ENCODE measurements at places on chromosomes 7 and 10. TPM values are rescaled to one million over a fixed set of nuclear protein-coding genes. Genes with fewer than 3 reads are reported as not detected.
A peak's percentile ranks its signal among the peaks of the same experiment; 100 is the strongest.

- H3K4me3 ChIP-seq = no peak overlapping the region
- no peaks in the 10 kb centered on the region for H3K4me1 ChIP-seq
- H3K27ac ChIP-seq = no peak overlapping the region
- no peak for DNase-seq
- no peaks in the 10 kb centered on the region for H3K27me3 ChIP-seq
Measured at GRCh38 chr7:66946545-66946944, 25.5 kb downstream of the TMEM248 start.

DNA sequence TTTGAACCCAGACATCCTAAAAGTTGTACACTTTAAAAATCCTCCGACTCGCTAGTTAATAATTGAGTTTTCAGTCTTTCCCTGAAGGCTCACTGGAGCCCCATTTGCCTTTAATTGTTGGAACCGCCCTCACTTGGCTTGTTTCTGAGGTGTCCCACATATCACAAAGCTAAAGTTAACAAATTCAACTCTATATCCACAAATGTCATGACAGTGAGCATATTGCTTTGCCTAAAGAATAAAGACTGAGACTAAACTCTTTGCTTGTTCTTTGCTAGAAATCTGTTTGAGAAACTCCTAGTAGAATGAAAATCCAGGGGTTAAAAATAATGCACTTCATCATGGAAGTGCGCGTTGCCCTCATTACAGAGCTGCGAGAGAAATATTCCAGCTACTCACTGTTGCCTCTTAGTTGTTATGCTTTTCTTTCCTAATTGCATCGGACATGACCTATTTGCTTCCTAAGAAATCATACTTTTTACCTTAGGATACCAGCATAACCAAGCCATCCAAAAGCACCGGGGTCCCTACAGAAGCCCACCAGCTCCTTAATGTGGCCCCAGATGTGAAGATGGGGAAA, 752 bp downstream of the THSD7A start:
- H3K4me3 ChIP-seq = peak overlapping the region; percentile 40
- H3K4me1 ChIP-seq = no peaks in the 10 kb centered on the region
- H3K36me3 ChIP-seq = no peaks in the 10 kb centered on the region
- peak; percentile 62 for DNase-seq
- H3K27me3 ChIP-seq = peaks cover 28% of the 10 kb centered on the region
- no peak overlapping the region for H3K27ac ChIP-seq

GRCh38 chr7:134963036-134963435, 23.3 kb upstream of the AGBL3 start:
- no peaks in the 10 kb centered on the region for H3K27me3 ChIP-seq
- no peak overlapping the region for H3K27ac ChIP-seq

DNA sequence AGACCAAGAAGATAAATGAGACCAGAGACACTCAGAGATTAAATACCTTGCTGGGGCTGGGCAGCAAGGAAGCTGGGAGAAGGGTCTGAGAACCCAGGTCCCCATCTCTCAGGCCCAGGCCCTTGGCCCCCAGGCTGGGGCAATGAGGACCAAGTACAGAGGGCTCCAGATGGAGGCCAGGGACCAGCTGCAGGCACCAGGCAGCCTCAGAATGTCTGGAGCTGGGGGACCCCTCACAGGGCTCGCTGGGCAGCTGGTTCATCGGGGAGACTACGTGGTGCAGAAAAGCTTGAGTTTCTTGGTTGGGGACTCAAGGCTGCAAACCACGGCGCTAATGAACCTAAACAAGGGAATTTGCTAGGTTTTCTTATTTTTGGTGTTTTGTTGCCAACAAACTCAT, 75.6 kb downstream of the PRKAG2 start:
- no peak overlapping the region for H3K4me3 ChIP-seq
- H3K27ac ChIP-seq = no peak overlapping the region
- peak; percentile 31 for DNase-seq
- no peaks in the 10 kb centered on the region for H3K36me3 ChIP-seq

DNA sequence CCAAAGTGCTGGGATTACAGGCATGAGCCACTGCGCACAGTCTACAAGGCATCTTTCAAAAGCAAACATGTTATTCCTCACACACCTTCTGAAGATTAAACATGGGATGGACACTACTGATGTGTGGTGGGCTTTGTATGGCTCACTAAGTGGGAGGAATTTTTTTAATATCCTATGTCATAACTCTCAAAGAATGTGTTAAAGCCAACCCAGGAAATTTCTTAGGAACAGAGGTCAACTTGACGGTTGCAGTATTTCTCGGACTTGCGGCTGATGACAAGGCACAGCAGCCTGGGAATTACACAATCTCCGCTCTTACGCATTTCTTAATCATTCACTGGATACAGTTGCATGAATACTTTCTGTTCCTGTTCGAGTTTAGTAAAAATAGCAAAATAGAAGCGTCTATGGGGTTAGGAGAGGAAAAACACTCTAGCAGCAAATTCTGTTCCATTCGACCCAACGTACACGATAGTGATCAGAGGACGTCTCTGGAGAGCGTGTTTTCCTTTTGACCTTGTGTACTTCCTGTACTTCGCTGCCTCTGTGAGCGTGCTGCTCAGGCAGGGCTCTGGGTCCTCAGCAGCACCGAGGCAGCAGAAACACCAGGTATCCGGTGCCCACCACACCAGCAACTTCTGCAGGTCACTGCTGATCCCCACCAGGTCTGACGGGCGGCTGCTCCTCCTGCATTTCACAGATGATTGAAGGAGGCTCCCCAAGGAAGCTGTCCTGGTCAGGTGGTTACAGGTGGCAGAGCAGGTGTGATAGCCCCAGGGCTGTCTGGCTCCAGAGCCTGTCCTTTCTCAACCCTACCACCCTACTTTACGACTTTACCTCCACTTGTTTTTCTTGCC, 26.4 kb upstream of the SRGN start:
- peak overlapping the region; percentile 99 for H3K27ac ChIP-seq
- peak overlapping the region; percentile 1 for H3K4me3 ChIP-seq
- DNase-seq = no peak
- no peaks in the 10 kb centered on the region for H3K36me3 ChIP-seq
- H3K27me3 ChIP-seq = no peaks in the 10 kb centered on the region
- peaks cover 6% of the 10 kb centered on the region for H3K4me1 ChIP-seq

- DNase-seq = no peak
- no peaks in the 10 kb centered on the region for H3K4me1 ChIP-seq
- no peaks in the 10 kb centered on the region for H3K36me3 ChIP-seq
- H3K27me3 ChIP-seq = no peaks in the 10 kb centered on the region
- H3K4me3 ChIP-seq = no peak overlapping the region
- H3K27ac ChIP-seq = no peak overlapping the region
Measured at GRCh38 chr10:36265741-36266140, 623.6 kb upstream of the FZD8 start.

DNA sequence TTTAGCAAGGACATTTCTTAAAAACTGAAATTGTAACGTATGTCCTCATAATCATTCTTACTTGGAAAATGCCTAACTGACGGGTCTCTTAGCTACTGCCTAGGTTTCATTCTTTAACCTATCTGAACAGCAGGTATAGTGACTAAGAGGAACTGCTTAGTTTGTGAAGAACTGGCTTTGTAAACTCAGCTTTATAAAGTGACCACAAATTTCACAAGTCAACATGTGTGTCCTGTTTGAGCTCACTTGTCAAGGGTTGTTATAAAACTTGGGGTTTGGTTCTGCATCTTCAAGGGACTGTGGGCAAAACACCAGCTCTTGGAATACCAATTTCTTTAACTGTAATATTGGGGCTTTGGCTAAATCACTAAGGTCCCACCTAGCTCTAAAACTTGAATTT, 32.2 kb downstream of the MRPS33 start:
- H3K4me1 ChIP-seq = no peaks in the 10 kb centered on the region
- H3K27me3 ChIP-seq = no peaks in the 10 kb centered on the region
- H3K4me3 ChIP-seq = no peak overlapping the region
- H3K27ac ChIP-seq = no peak overlapping the region

GRCh38 chr7:74619235-74619860, 38.2 kb upstream of the GTF2I start:
- H3K36me3 ChIP-seq = no peaks in the 10 kb centered on the region
- no peak overlapping the region for H3K4me3 ChIP-seq
- no peak for DNase-seq
- H3K27ac ChIP-seq = no peak overlapping the region
- H3K4me1 ChIP-seq = peaks cover 15% of the 10 kb centered on the region
- no peaks in the 10 kb centered on the region for H3K27me3 ChIP-seq

DNA sequence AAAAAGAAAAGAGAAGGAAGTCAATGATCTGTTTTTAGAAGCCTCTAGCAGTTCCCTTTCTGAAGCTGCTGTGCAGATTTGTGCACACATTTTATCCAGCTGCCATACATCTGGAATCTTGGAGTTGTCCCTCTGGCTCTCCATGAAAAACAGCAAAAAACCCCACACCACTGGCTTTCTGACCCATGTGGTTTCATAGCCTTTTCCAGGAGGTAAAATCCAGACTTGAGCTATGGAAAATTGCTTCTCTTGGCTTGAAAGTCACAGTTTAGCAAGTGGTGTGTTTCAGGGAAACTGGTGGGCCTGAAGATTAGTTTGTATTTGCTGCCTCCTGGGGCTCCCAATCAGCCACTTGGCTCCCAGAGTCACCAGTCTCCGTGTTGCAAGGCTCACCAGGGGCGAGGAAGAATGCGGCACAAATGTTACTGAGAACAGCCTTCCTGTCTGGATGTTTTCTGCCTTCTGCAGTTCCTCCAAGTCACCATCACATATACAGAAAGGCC, 50.1 kb upstream of the ADRB1 start:
- H3K27me3 ChIP-seq = no peaks in the 10 kb centered on the region
- H3K27ac ChIP-seq = no peak overlapping the region

- no peaks in the 10 kb centered on the region for H3K4me1 ChIP-seq
- no peak for DNase-seq
- no peak overlapping the region for H3K4me3 ChIP-seq
- no peaks in the 10 kb centered on the region for H3K27me3 ChIP-seq
Measured at GRCh38 chr7:26127411-26127810, 24.6 kb upstream of the NFE2L3 start.

GRCh38 chr7:103752995-103753394, 236.5 kb downstream of the RELN start:
- no peak for DNase-seq
- no peaks in the 10 kb centered on the region for H3K27me3 ChIP-seq
- no peak overlapping the region for H3K4me3 ChIP-seq
- H3K27ac ChIP-seq = no peak overlapping the region
- H3K4me1 ChIP-seq = no peaks in the 10 kb centered on the region

GRCh38 chr10:112739592-112740353, 210.3 kb upstream of the TCF7L2 start:
- no peak overlapping the region for H3K4me3 ChIP-seq
- no peaks in the 10 kb centered on the region for H3K27me3 ChIP-seq
- H3K4me1 ChIP-seq = peaks cover 14% of the 10 kb centered on the region
- H3K36me3 ChIP-seq = no peaks in the 10 kb centered on the region
- no peak for DNase-seq

DNA sequence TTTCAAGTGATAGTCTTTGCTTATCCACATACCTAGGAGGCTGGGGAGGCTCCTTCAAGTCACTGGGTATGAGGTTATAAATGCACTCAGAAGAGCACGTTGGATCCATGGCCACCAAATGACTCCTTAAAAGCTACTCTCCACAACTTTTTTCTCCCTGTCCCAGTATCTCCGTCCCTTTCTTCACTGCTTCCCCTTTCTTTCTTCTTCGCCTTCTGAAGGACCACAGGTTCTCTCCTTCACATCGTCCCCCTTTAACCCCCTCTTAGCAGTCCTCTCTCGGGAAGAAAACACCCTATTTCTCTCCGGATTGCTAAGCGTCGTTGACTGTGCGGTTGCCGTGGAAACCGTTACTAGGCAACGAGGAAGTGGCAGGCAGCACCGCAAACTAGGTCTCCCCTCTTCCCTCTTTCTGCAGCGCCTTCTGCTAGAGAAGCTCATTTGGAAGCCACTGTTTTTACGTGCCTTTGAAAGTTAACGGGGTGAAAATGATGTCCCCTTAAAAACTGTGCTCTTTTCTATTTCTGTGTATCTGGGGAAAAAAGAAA, at the start of gene ENKUR:
ENKUR (minus strand) TSS at position 331 of the 548 bp plus-strand sequence; CDS start at position 109, 222 bp downstream.
- peak within 1 kb of the TSS; percentile 93 for H3K27ac ChIP-seq
- no peaks in the 10 kb centered on the region for H3K27me3 ChIP-seq
- peaks cover 8% of the 10 kb centered on the region for H3K4me1 ChIP-seq
- H3K4me3 ChIP-seq = peak within 1 kb of the TSS; percentile 67

DNA sequence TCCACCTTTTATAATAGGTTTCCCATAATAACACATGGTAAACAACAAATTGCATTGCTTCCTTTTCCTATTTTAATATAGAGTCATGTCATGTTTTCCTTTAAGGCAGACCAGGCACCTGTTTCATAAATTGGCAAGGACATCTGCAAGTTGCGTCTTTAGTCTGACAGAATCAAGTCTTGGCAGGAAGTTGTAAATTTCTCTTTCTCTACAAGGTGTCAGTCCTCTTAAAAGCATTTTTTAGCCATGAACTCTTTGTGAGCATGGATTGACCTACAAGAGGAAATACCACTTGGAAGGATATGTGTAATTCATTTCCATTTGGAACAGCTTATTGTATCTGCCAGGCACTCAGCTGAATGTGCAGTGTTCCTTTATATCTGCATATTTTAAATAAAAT, 176.8 kb downstream of the PRKG1 start:
- no peak for DNase-seq
- H3K27me3 ChIP-seq = no peaks in the 10 kb centered on the region
- no peaks in the 10 kb centered on the region for H3K4me1 ChIP-seq
- H3K4me3 ChIP-seq = no peak overlapping the region
- H3K27ac ChIP-seq = no peak overlapping the region

DNA sequence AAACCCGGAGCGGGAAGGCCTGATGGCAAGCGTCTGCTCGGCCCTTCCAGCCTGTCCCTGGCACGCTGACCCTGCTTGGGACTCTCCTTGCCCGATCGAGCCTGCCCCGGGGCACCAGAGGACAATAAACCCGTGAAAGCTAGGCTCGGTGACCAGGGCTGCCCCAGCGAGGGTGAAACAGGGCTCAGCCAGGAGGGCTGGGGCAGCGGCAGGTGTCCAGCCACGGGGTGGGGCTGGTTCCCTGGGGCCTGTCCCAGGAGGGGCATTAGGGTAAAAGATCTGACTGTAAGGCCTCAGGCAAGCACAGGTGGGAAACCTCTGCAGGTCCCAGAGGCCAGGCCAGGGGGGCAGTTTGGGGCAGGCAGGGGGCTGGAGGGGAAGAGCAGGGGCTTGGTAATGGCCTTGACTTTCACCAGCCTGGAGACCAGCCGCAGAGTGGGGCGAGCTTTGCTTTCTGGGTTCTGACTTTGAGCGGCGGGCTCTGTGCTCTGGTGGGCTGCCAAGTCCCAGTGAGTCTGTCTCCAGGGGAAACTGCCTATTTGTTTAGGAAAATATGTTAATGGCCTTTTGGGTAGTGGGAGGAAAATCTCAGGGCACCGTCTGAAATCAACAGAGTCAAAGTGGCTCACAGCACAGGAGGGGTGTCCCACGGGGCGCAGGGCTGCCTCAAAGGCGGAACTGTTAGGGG, 68.2 kb upstream of the INPP5A start:
- H3K27me3 ChIP-seq = no peaks in the 10 kb centered on the region
- H3K27ac ChIP-seq = no peak overlapping the region

- no peaks in the 10 kb centered on the region for H3K27me3 ChIP-seq
- DNase-seq = peak; percentile 10
- peak overlapping the region; percentile 11 for H3K27ac ChIP-seq
- H3K4me1 ChIP-seq = no peaks in the 10 kb centered on the region
- H3K36me3 ChIP-seq = no peaks in the 10 kb centered on the region
Measured at GRCh38 chr7:107387128-107387527, 82.7 kb upstream of the GPR22 start.

GRCh38 chr10:17836942-17837341, 27.8 kb downstream of the MRC1 start:
- no peaks in the 10 kb centered on the region for H3K27me3 ChIP-seq
- H3K27ac ChIP-seq = no peak overlapping the region
- no peaks in the 10 kb centered on the region for H3K4me1 ChIP-seq
- peak overlapping the region; percentile 2 for H3K4me3 ChIP-seq
- no peaks in the 10 kb centered on the region for H3K36me3 ChIP-seq

The C10orf67 gene
- total RNA-seq = 0.93 TPM

The TSPAN12 gene
- total RNA-seq = 25.7 TPM

The UNCX gene
- not detected for total RNA-seq

The FKBP6 gene
- total RNA-seq = not detected

The ADRA2A gene
- 8.9 TPM for total RNA-seq

The PAPOLB gene
- total RNA-seq = 0.24 TPM

Data from left lung (tissue), 14 donors.